ENCODE measurements at places on chromosomes 7 and 10.

DNA sequence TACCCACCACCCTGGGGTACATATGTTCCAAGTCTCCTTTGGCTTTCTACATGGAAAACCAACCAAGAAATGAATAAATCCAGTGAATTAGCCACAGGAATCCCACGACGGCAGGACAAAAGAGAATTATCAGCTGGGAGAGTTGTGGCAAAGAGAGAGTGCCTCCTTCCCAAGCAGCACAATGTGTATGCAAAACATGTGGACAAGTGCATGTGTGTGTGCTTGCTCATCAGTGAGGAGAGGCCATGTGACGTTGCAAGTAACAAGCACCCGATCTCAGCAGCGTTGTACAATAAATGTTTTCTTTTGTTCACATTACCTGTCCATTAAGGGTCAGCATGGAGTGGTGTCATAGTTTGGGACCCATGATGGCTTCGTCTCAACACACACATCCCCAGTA is 50.0 kb upstream of the EMX2 start:
- no peak for DNase-seq

GRCh38 chr7:148084138-148084537 is 506.4 kb upstream of the C7orf33 start:
- no peak for DNase-seq

DNA sequence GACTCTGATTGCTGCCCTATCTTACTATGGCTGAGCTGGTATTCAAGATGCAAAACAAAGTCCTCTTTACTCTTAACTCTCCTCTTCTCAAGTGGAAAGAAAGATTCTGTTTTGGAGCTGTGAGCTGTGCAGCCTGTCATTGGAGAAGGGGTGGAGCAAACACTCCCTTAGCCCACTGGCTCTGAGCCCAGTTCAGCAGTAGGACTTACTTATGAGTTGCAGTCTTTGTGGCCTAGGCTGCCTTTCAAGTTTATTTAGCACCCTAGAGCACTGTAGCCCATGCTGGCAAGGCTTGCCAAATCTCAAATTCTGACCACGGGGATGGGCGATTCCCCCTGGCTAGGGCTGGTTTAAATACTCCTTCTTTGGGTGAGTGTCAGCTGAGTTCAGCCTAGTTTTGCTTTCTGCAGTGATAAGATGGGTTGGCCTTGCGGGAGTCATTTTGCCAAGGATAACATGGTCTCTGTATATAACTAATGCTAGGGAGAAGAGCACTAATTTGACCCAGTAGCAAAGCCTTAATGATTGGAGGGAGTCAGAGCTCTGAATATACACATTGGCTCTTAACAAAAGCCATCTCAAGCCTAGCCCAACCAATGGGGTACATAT is 110.2 kb downstream of the MYO3A start:
- no peak for DNase-seq

DNA sequence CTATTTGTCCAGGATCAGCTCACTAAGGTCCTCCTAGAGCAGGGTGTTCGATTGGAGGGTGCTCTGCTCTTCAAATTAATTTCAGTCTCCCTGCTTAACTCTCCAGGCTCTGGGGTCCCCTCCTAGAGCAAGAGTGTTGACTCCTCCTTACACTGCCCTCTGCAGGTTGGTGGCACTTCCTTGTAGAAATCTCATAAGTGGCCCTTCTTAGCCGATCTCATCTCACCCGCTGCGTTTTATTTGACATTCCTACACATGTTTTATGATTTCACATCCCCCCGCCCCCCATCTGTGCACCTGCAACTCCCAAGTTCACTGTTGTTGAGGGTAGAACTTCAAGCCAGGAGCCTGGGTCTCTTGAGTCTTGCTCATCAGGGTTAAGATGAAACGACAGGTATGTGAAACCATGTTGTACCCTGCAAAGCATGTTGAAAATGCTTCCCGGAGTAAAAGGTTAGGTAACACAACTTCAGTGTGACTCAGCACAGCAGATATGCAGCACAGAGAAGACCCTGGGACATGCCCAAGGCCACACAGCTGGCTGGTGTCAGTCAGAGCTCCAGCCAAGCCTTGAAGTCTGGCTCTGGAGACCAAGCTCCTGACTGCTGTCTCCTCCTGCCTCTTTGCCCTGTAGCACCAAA is 171.2 kb downstream of the PRKAG2 start:
- DNase-seq = no peak

DNA sequence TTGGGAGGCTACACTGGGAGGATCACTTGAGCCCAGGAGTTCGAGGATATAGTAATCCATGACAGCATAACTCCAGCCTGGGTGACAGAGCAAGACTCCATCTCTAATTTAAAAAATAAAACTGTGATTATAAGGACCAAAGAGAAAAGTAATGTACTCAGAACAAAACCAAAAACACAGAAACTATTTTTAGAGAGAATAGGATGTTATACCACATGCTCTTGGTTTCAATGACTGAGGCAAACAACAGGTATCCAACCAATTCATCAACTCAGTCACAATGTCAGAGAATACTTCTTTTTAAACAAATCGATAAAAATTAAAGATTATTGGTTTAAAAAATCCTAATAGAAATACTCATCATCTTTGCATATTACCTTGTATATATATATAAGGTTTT is 186.7 kb downstream of the TPK1 start:
- DNase-seq = no peak

DNA sequence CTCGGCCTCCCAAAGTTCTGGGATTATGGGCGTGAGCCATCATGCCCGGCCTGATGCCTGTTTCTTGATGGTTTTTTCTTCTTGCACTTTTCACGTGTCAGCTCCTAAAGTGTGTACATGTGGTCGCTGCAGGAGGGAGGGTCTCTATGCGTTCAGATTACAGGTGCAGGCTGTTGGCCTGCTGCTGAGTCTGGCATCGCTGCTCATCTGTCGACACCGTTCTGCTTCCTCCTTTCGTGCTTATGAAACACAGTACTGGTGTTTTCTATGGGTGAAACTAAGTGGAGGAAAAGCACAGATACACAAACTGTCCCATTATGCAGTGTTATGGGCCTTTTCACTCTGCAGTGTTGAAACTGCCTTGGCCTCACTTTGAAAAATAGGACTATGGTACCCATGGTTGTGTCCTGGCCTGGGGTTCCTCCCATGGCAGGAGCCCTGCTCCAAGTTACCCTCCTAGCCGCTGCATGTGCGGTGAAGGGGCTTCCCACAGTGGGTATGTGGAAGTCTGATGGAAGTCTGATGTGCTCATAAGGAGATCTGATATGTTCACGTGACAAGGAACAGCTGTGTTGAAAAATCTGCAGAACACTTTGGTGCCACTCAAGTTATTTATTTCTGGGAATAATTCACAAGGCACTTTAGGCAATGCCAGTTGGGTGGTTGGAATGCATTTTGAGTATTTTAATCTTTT is 23.5 kb downstream of the OGDH start:
- no peak for DNase-seq

GRCh38 chr7:55965805-55966421 is 1.5 kb downstream of the NIPSNAP2 start:
- DNase-seq = no peak

All from breast epithelium (tissue), 4 donors.